Mesendoderm (in vitro differentiated cells): ENCODE measurements at places on chromosomes 1 and 21.

DNA sequence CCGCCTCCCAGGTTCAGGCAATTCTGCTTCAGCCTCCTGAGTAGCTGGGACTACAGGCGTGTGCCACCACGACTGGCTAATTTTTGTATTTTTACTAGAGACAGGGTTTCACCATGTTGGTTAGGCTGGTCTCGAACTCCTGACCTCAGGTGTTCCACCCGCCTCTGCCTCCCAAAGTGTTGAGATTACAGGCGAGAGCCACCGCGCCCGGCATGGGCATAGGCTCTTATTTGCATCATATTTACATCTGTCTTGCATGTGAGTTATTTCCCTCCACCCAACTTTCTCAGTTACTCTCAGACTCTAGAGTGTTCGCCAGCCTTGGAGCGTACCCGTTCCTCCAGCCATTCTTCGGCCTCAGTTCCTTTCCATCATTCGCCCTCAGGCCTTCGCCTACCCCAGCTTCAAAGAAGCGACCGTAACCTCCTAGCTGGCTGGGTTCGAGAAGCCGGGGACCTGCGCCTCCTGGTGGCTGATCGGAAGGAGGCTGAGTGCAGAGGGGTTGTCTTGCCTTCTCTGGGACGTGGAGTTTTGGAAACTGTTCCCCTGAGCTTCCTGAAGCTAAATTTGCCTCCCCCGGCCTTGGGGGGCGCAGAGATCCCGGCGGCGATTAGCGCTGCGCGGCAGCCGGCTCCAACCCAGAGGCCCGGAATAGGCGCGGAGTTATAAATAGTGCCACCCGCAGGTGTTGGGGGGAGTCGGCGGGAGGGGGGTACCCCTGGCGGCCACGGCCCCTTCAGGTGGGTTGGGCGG, 3.6 kb upstream of the ZBTB7B start:
- peak; percentile 95 for DNase-seq

DNA sequence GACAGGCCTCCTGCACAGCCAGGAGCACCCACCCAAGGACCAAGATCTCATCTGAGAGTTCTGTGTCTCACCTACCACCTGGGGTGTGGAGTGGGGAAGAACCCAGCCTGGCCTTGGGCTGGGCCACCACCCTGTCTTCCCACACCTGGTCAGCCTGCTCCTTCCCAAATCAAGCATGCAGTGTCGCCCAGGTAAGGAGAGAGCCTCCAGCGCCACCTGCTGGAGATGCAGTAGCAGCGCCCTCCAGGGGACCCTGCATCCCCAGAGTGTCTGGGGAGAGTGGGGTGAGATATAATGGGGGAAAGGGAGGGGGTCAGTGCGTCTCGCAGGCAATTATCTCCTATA, 32.3 kb downstream of the KIAA2013 start:
- DNase-seq: peak; percentile 71

DNA sequence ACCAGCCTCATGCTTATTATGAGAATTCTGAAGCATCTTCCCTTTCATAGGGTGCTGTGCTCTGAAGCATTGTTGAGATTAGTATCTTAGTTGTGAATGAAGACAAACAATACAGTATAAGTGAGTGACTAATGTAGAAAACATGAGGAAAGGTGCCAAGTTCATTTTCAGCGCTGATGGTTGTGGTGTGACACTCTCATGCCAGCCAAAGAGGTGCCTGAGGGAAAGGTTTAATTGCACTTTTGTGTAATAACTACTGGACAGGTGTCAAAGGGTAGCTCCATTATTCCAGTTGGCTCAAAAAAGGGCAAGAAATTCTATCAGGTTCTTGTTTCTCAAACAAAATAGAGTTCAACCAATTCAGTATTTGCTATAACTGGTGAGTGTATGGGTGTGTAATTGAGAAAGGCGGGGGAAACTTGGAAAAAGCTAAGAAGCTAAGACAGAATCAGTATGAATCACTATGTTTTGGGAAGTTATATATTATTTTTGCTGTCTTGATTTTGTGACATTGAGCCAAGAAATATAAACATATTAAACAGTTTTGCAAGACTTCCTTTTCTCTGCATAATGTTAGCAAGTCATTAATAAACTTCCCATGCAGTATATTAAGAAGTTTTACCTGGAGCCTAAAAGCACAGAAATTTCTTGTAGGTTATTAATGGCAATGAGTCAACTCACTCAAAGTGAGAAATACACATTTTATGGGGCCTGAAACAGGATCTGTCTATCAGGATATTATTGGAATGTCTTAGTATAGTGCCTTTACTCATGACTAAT, 31.8 kb downstream of the KCNK2 start:
- no peak for DNase-seq

GRCh38 chr1:21865943-21866706, 54.1 kb downstream of the LDLRAD2 start:
- DNase-seq: peak; percentile 76

- no peak for DNase-seq
These were observed 38.2 kb downstream of the TP73 start for GRCh38 chr1:3690282-3691065.
